ENCODE measurements at places on chromosomes 2 and 18. TPM values are rescaled to one million over a fixed set of nuclear protein-coding genes. Genes with fewer than 3 reads are reported as not detected.

GRCh38 chr2:181750305-181750704 is 70.0 kb upstream of the NEUROD1 start:
- H3K4me3 ChIP-seq, result no peak overlapping the region
- H3K27me3 ChIP-seq, result peaks cover 8% of the 10 kb centered on the region
- no peak overlapping the region for H3K27ac ChIP-seq
- no peaks in the 10 kb centered on the region for H3K36me3 ChIP-seq

Gene SLC11A1
- total RNA-seq, result 6.5 TPM

- no peak for DNase-seq
- no peaks in the 10 kb centered on the region for H3K36me3 ChIP-seq
- peaks cover 15% of the 10 kb centered on the region for H3K4me1 ChIP-seq
- H3K27ac ChIP-seq, result no peak overlapping the region
Measured at GRCh38 chr2:241618829-241619228, 18.1 kb downstream of the THAP4 start.

DNA sequence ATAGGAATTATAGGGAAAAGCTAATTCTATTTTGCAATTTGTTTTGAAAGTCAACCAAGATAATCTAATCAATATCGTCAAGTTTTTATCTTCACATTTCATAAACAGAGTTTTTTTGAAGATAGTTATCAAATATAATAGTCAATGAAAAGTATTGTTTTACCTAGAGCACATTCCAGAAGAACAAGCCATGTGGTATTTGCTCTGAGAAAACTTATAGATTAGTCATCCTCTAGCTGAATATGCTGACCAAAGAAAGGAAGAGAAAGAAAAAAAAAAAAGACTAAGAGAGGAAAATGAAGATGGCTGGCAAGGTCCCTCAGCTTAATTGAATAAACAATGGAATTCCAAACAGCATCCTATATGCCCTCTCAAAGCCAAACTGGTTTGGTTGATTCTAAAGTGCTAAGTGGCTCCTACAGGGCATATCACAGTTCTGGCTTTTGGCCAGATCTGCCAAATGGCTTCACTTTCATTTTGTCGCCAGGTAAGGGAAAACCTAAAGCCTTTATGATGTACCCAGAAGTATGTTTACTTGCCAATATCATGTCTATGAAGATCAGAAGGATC is 132.6 kb downstream of the VWC2L start:
- no peak overlapping the region for H3K4me3 ChIP-seq
- no peaks in the 10 kb centered on the region for H3K36me3 ChIP-seq
- no peak overlapping the region for H3K27ac ChIP-seq
- no peaks in the 10 kb centered on the region for H3K4me1 ChIP-seq
- no peak for DNase-seq

DNA sequence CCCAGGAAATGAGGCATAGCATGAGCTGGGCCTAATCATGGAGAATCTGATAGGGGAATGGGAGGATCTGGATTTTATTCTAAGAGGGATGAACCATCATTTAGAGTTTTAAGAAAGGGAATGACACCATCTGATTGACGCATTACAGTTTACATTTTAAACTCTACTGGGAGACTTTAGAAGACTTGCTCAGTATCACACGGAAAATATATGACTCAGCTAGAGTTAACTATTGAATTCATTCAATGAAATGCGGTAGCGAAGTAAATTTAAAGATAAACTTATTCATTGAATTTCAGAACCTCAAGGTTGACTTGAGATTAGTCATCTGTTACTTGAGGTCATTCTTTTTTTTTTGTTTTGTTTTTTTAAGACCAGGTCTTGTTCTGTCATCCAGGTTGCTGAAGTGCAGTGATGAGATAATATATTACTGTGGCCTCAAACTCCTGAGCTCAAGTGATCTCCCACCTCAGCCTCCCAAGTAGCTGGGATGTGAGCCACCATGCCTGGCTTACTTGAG is 25.0 kb downstream of the MC4R start:
- H3K27ac ChIP-seq, result no peak overlapping the region
- no peak overlapping the region for H3K4me3 ChIP-seq
- H3K27me3 ChIP-seq, result no peaks in the 10 kb centered on the region
- H3K4me1 ChIP-seq, result no peaks in the 10 kb centered on the region

GRCh38 chr18:3603421-3604234 is 153.7 kb downstream of the TGIF1 start:
- no peaks in the 10 kb centered on the region for H3K36me3 ChIP-seq
- H3K27me3 ChIP-seq, result no peaks in the 10 kb centered on the region
- peaks cover 38% of the 10 kb centered on the region for H3K4me1 ChIP-seq
